ENCODE measurements at places on chromosomes 5 and 9.

DNA sequence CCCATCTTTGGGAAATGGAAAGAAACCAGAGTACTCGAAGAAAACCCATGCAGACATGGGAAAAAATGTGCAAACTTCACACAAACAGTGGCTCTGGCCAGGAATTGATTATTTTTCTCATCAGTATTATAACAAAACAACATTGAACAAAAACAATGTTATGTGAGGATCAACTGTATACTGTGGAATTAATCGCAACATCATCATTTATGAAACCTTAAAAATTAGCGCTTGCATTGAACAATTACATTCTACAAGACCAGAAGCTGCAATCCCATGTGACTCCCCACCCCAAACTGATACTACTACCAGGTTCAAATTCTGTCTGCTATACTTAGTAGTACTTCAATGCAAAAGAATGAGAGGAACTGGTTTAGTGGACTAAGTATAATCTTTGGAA, 390.7 kb upstream of the PIK3R1 start:
- no peak overlapping the region for H3K4me3 ChIP-seq
- H3K4me1 ChIP-seq: no peaks in the 10 kb centered on the region
- H3K27me3 ChIP-seq: no peaks in the 10 kb centered on the region
- no peaks in the 10 kb centered on the region for H3K36me3 ChIP-seq

DNA sequence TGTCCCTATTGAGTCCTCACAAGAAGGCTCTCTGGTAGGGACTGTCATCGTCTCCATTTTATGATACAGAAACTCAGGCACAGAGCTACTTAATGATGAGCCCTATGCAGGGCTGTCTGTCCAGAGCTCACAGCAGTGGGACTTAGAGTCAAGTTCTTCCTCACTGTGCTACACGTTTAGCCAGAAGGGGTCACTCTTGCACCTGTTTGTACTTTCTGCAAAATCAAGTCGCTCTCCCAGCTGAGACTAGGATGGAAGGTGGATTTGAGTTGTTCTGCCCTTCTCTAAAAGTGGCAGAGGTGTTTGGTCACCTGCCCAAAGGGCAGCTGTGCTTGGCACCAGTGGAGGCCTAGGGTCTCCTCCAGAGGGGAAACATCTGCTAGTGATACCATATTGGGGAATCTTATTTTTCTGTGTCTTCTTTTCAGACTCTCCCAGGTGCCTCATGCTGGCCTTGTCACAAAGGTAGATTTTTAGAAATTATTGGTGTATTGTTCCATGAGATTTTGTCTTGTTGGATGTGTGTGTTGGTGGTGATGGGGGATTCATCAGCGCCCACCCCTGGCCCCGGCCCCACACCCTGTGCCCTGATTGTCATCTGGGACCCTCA, 104.2 kb downstream of the PPARGC1B start:
- no peaks in the 10 kb centered on the region for H3K36me3 ChIP-seq
- H3K4me1 ChIP-seq: no peaks in the 10 kb centered on the region
- H3K4me3 ChIP-seq: no peak overlapping the region
- no peaks in the 10 kb centered on the region for H3K27me3 ChIP-seq
- H3K27ac ChIP-seq: no peak overlapping the region
- DNase-seq: peak; percentile 77

DNA sequence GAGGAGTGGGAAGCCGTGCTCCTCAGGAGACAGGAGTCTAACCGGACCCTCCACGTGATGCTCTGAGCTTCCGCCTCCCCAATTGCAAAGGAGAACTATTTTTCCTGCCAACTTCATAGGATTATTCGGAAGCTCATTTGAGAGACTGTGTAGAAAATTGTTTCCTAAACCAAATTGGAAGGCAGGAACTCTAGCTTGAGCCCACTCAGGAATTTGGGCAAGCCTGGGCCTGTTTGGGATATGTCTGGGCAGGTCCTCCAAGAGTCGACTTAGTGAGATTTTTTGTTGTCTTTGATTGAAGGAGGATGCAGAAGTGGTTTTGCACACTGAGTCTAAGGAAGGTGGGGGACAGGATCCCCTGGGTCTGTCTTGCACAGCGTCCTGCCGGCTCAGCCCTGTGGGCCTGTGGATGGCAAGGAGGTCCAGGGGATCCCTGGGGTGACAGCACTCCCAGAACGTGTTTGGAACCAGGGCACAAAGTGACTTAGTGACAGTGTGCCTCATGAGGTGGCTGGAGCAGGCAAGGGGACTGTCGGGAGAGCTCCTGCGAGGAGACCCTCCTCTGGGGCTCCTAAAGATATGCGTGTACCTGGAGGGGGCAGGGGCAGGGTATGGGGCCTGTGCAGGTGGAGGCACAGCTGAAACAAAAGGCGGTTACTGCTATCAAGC, 283.3 kb downstream of the NSG2 start:
- H3K4me3 ChIP-seq: no peak overlapping the region
- no peaks in the 10 kb centered on the region for H3K27me3 ChIP-seq
- H3K27ac ChIP-seq: no peak overlapping the region
- H3K36me3 ChIP-seq: no peaks in the 10 kb centered on the region
- DNase-seq: peak; percentile 62

- no peak overlapping the region for H3K4me3 ChIP-seq
- H3K36me3 ChIP-seq: no peaks in the 10 kb centered on the region
- no peak overlapping the region for H3K27ac ChIP-seq
- no peaks in the 10 kb centered on the region for H3K4me1 ChIP-seq
These were observed 211.2 kb downstream of the GADD45G start for GRCh38 chr9:89815903-89816573.
